ENCODE measurements at places on chromosomes 7 and 10.

DNA sequence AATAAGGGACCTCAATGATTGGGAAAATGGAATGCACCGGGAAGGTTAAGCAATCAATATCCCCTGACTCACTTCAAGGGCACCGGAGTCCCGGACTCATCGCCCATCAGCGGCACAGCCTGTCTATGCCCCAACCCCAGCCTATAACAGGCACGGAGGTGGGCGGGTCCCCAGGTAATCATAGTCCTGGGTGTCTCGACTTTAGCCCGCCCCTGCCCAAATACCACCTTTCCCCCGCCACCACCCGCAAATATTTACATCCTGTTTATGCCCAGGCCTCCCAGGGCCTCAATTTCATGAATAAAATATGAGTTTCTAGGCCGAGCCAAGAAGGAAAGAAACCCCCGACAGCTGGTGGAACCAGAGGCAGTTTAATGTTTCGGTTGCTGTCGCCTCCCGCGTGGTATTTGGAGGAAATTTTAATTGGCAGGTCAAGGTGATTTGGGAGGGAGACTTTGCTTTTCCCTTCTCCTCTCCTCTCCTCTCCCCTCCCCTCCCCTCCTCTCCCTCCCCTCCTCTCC, 15.6 kb upstream of the RFC2 start:
- peak; percentile 83 for DNase-seq

DNA sequence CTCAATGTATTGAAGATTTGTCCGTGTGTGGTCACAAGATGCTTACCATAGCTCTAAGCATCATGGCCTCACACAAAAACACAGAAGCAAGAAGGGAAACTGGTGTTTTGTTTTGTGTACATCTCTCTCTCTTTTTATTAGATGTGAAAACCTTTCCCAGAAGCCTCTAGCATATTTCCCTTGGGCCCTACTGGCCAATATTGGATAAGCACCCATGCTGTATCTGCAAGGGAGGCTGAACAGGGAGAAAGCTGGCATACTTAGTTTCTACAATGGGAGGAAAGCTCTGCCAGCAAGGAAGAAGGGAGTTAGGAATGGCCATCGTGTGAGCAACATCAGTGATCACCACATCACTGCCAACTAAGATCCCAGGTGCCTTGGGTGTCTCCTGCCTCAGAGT, 9.6 kb upstream of the NAMPT start:
- DNase-seq: no peak

DNA sequence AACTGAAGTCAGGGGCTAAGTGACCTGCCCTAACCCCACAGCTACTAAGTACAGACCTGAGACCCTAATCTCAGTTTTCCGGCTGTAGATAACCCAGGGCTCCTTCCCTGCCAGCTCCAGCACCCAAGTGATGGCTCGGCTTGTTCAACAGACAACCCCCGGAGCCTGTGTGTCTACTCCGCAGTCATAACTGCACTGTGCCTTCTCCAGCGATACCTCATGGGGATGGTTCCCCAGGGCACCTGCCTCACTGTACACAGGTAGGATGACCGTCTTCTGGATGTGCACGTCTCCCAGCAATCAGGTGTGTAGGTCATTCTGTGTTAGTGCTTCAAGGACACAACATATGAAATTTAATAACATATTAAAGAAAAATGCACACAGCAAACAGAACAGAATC, 37.1 kb downstream of the CPXM2 start:
- no peak for DNase-seq

GRCh38 chr7:55019191-55019690, 424 bp downstream of the EGFR start:
- DNase-seq: peak; percentile 46

DNA sequence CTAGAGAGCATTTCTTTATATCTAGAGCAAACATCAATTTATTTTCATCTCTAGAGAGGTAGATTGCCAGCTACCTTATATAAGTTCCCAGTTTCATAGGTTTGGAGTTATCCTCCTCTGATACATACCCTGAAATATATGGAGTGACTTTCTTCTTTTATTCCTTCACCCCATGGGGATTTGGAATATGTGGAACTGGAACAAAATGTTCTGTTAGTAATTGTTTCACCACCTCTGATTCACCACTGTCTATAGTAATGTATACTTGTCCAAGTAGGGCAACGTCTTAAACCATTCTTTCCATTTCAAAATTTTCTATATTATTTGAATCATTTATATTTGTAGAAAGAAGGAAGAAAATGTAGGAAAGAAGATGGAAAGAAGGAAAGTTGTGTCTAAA, 511.2 kb upstream of the KCND2 start:
- no peak for DNase-seq

- DNase-seq: no peak
Observed at GRCh38 chr10:1398626-1399410, 338.5 kb downstream of the ADARB2 start.

Data from fibroblast of skin of right biceps (primary cell).